Activated naive CD8-positive, alpha-beta T cell treated with anti-CD3 and anti-CD28 coated beads, Interleukin-2, amount 10 ng/mL, durations not matched to agents 7 days and 5 days (primary cell): ENCODE measurements at places on chromosomes 3 and 15. TPM values are rescaled to one million over a fixed set of nuclear protein-coding genes. Genes with fewer than 3 reads are reported as not detected.

- H3K4me1 ChIP-seq: no peaks in the 10 kb centered on the region
- no peaks in the 10 kb centered on the region for H3K36me3 ChIP-seq
- DNase-seq: no peak
- no peak overlapping the region for H3K27ac ChIP-seq
Measured at GRCh38 chr3:6921066-6921465, 60.2 kb downstream of the GRM7 start.

COL6A5 gene
- not detected for total RNA-seq

UMPS gene
- 38.0 TPM for total RNA-seq

DNA sequence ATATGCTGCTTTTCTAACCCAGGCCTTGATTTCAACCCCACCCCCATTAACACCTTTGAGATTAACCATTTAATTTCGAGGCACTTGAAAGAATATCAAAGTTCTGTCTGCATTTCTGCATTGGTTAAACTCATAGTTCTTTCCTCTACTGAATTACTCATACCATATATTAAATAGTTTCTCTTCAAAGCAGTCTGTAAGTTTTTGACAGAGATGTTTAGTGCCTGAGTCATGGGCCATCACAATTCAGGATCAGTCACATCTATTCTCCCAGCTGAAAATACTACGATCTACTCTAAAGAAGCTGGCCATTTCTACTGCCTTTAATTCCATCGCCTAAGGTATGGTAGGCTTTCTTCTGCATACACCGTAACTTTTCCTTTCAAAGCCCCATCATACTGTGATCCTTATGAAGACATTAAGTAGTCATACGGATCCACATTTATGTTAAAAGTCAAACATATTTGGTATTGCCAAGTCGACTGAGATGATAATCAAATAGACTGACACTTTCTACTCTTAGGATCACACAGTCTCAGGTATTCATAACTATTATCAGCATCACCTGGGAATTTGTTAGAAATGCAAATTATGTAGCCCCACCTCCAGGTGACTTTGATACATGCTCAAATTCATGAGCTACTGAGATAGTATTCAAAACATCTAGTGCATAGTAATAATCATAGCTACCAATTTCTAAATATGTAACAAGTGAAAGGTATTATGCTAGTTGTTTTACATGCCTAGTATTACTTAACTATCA lies 489.4 kb upstream of the IL12A start:
- H3K4me3 ChIP-seq: no peak overlapping the region
- no peak overlapping the region for H3K27ac ChIP-seq
- H3K27me3 ChIP-seq: no peaks in the 10 kb centered on the region
- no peaks in the 10 kb centered on the region for H3K36me3 ChIP-seq
- H3K4me1 ChIP-seq: no peaks in the 10 kb centered on the region

SKOR1 gene
- 0.71 TPM for total RNA-seq

LAMB2 gene
- total RNA-seq: 1.2 TPM

DNA sequence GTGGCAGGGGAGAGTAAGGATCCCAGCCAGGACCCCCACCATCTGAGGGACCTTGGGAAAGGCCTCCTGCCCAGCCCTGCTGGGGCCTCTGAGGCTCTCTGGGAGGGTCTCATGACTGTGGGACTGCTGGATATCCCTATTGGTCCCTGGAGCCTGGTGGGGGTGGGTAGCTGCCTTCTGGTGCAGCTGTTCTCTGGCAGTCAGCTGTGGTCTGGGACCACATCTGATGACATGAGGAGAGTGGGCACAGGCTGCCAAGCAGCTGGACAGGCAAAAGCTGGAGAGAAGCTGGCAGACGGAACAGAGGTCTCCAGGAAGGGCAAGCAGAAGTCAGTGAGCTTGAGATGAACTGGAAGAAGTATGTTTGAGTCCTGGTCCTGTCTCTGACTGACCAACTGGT lies 22.4 kb downstream of the PLEKHO2 start:
- DNase-seq: no peak
- H3K36me3 ChIP-seq: peaks cover 8% of the 10 kb centered on the region
- no peaks in the 10 kb centered on the region for H3K27me3 ChIP-seq
- H3K4me3 ChIP-seq: no peak overlapping the region

GRCh38 chr3:150737874-150738679 lies 24.9 kb downstream of the SIAH2 start:
- no peak for DNase-seq
- peaks cover 34% of the 10 kb centered on the region for H3K4me1 ChIP-seq
- peaks cover 25% of the 10 kb centered on the region for H3K36me3 ChIP-seq
- no peak overlapping the region for H3K4me3 ChIP-seq
- no peaks in the 10 kb centered on the region for H3K27me3 ChIP-seq
- no peak overlapping the region for H3K27ac ChIP-seq
